ENCODE measurements at places on chromosomes 2 and 18.

GRCh38 chr2:25790074-25790790 lies 88.1 kb downstream of the ASXL2 start:
- peaks cover 3% of the 10 kb centered on the region for H3K4me1 ChIP-seq
- peaks cover 16% of the 10 kb centered on the region for H3K36me3 ChIP-seq
- H3K27ac ChIP-seq, result no peak overlapping the region
- H3K27me3 ChIP-seq, result no peaks in the 10 kb centered on the region
- H3K4me3 ChIP-seq, result no peak overlapping the region

DNA sequence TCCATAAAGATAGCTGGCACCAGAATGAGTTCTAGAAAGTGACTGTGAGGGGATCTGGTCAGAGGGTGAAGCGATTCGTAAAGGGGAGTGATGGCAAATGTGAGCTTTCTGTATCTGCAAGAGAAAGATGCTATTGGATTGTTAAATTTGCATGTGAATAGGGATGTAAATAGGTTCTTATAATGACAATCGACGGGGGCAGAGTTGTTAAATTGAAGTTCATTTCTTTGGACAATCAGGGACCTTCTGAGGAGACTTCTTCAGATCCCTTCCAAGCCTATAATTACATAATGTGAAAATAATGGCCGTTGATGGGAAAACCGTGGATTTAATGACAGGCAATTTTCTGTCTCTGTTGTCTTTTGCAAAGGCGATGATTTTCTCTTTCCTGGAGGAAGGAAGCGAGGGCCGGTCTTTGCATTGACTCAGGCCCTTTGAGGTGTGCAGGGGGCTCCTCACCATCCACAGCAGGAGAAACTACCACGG lies 52.2 kb upstream of the TMEM18 start:
- H3K4me3 ChIP-seq, result no peak overlapping the region
- H3K4me1 ChIP-seq, result no peaks in the 10 kb centered on the region
- DNase-seq, result no peak
- H3K27ac ChIP-seq, result no peak overlapping the region
- H3K36me3 ChIP-seq, result no peaks in the 10 kb centered on the region

DNA sequence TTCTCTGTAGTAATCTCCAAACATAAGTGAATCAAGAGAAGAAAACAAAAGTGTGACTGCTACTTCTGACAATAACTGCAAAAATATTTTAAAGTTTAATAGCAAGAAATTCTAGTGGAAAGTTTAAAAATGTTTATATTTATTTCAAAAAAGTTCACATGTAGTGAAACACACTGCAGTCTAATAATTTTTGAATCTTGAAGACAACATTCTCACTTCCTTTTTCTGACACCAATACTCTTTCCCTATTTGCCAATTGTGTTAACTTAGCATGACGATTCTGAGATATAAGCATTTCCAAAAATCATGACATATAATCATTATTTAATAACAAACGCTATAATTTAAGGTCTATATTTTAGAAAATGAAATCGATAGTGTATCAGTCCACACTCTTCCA lies 429.1 kb upstream of the PKDCC start:
- H3K36me3 ChIP-seq, result no peaks in the 10 kb centered on the region
- H3K4me3 ChIP-seq, result no peak overlapping the region
- H3K4me1 ChIP-seq, result no peaks in the 10 kb centered on the region
- no peaks in the 10 kb centered on the region for H3K27me3 ChIP-seq

GRCh38 chr18:68734308-68734707 lies 19.4 kb upstream of the TMX3 start:
- peaks cover 3% of the 10 kb centered on the region for H3K4me1 ChIP-seq
- H3K27ac ChIP-seq, result no peak overlapping the region
- no peaks in the 10 kb centered on the region for H3K27me3 ChIP-seq
- no peak overlapping the region for H3K4me3 ChIP-seq

All from SK-N-SH (cell line).